Lung microvascular endothelial cell (primary cell): ENCODE measurements at places on chromosomes 2 and 18.

GRCh38 chr2:7738596-7738995, 821.4 kb downstream of the RNF144A start:
- no peak for DNase-seq

DNA sequence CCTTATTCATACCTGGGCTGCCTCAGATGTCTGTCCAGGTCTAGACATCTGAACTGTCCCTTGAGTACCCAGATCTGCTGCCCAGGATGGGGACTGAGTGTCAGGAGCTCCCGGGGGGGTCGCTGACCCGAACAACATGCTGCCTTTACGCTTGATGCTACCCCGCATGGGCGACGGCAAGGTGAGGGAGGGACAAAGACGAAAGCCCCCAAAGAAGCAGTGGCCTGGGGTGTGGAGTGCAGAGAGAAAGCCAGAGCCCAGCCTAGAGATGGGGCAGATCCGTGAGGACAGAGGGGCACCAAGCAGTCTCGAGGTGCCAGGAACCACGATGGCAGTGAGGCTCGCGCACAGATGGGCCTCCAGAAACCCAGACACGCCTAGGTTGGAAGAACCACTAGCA, 234.7 kb downstream of the ATAD2B start:
- no peak for DNase-seq

- no peak for DNase-seq
These were observed 137.5 kb downstream of the DYM start for GRCh38 chr18:49322765-49323490.

DNA sequence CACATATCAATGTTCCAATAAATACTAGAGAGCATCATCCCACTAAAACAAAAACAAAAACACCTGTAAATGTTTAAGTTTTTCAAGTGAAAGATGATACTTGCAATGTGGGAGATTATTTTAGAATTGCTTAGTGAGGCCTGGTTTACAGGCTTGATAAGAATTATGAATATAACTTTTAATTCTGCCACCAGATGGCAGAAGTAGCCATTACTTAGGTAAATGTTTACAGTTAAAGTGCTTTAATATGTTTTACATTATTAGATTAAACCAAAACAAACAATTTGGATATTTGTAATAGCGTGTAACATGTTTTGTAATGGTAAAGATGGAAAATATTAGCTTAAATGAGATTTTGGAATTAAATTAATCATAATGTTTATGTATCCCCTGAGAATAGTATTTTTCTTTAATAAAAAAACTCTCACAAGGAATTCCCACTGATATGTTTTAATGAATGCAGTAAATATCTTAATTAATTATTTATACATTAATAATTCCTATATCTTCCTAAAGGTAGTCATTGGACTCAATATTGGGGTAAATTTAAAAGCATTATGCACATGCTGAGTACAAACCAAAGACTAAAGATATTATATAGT, 522.0 kb downstream of the SPAG16 start:
- DNase-seq: peak; percentile 44

GRCh38 chr2:117523267-117523666, 291.2 kb upstream of the DDX18 start:
- DNase-seq: peak; percentile 34

DNA sequence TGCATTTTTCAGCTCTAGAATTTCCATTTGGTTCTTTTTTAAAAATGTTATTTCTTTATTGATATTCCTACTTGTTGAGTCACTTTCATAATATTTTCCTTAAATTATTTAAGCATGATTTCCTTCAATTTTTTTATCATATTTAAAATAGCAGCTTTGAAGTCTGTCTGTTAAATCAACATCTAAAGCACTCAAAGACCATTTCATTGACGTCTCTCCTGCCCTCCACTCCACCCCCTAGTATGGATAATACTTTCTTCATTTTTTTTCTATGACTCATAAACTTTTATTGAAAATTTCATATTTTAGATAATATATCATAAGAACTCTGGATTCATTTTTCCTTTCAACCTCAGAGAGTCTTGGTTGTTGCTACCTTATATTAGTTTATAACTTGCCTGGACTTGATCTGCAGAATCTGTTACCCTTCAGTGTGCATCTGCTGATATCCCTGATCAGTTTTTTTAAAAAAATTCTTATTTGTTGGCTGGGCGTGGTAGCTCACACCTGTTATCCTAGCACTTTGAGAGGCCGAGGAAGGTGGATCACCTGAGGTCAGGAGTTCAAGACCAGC, 59.0 kb upstream of the ZNF396 start:
- DNase-seq: no peak
